ENCODE measurements at places on chromosomes 7 and 10.

GRCh38 chr7:1239803-1240516, 7.3 kb downstream of the UNCX start:
- no peak for DNase-seq

- peak; percentile 17 for DNase-seq
Measured at GRCh38 chr10:133420579-133420978, 3.8 kb downstream of the SPRN start.

GRCh38 chr7:51325908-51326307, 9.3 kb upstream of the COBL start:
- DNase-seq = no peak

- DNase-seq = no peak
Measured at GRCh38 chr10:82267465-82267864, 392.5 kb downstream of the NRG3 start.

GRCh38 chr7:29289156-29290021, 94.8 kb downstream of the CHN2 start:
- DNase-seq = peak; percentile 23

DNA sequence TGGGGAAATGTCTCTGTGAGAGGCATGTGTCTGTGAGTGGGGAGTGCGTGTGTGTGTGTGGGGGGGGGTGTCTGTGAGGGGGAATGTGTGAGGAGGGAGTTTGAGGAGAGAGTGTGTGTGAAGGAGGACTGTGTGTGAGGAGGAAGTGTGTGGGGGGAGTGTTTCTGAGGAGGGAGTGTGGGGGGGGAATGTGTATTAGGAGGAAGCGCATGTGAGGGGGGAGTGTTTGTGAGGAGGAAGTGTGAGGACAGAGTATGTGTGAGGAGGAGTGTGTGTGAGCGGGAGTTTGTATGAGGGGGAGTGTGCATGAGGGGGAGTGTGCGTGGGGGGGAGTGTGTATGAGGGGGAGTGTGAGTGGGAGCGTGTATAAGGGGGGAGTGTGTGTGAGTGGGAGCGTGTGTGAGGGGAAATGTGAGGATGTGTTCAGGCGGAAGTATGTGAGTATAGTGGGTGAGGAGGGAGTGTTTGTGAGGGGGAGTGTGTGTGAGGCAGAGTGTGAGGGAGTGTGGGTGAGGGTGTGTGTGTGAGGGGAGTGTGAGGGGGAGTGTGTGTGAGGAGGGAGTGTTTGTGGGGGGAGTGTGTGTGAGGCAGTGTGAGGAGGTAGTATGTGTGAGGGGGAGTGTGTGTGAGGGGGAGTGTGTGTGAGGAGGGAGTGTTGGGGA, 21.8 kb upstream of the PTPRN2 start:
- DNase-seq = no peak

- no peak for DNase-seq
Measured at GRCh38 chr7:23001610-23002009, 12.3 kb downstream of the HYCC1 start.

DNA sequence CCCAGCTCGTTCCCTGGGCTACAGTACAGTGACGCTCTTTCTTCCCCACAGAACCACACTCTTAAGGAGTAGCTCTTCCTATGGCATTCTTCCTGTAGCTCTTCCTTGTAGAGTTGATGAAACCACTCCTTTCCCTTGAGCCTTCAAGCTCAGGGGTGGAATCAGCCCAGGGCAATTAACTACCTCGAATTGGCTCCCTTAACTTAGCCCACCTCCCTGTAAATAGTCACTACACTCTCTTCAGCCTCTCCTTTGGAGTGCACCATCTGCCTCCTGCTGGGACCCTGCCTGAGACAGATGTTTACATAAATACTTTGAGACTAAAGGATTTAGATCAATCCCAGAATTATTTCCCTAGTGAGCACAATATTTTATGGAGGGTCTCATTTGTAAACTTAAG, 537.8 kb upstream of the AUTS2 start:
- DNase-seq = no peak
